H9 (cell line): ENCODE measurements at places on chromosomes 12 and 14. TPM values are rescaled to one million over a fixed set of nuclear protein-coding genes. Genes with fewer than 3 reads are reported as not detected.

- DNase-seq = no peak
- H3K4me1 ChIP-seq = no peaks in the 10 kb centered on the region
- no peak overlapping the region for H3K4me3 ChIP-seq
- H3K27ac ChIP-seq = no peak overlapping the region
- no peaks in the 10 kb centered on the region; the same call in 1 of the 2 replicates for H3K36me3 ChIP-seq
Observed at GRCh38 chr14:90140298-90140955, 78.6 kb downstream of the KCNK13 start.

- H3K27ac ChIP-seq = no peak overlapping the region
- H3K4me3 ChIP-seq = no peak overlapping the region
- H3K36me3 ChIP-seq = peaks cover 2% of the 10 kb centered on the region; the same call in 1 of the 3 replicates
Observed at GRCh38 chr12:116916714-116917114, 6.0 kb downstream of the FBXW8 start.

DNA sequence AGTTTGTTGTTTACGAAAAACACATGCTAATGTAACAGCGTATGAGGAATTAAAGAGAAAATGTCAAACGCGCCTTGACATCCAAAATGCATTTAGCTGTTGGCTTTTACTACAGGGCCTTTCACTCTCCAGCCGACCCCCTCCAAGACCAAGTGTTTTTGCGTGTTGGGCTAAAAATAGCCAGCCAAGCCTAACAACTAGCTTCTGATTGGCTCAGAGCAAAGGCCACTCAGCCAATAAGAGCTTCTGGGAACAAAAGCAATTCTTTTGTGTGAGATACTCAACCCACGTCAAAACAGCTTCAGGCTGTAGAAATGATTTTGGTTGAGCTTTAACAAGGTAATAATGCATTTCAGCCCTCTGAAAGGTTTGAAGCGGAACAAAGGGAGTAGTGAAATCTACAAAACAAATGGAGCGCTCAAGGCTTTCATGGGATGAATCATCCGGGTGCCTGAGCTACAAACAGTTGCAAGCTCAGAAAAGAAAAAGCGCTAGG, 198.7 kb upstream of the DCN start:
- DNase-seq = peak; percentile 93
- peak overlapping the region; percentile 65 for H3K4me3 ChIP-seq
- peaks cover 5% of the 10 kb centered on the region; the same call in 1 of the 2 replicates for H3K4me1 ChIP-seq
- peak overlapping the region; percentile 90 for H3K27ac ChIP-seq
- H3K36me3 ChIP-seq = no peaks in the 10 kb centered on the region
- no peaks in the 10 kb centered on the region for H3K27me3 ChIP-seq

- no peak for DNase-seq
- no peaks in the 10 kb centered on the region for H3K4me1 ChIP-seq
- no peaks in the 10 kb centered on the region; the same call in 2 of the 3 replicates for H3K36me3 ChIP-seq
- no peaks in the 10 kb centered on the region for H3K27me3 ChIP-seq
- no peak overlapping the region for H3K4me3 ChIP-seq
Observed at GRCh38 chr14:82180139-82180538, 646.5 kb upstream of the SEL1L start.

- H3K27ac ChIP-seq = no peak overlapping the region
- no peak for DNase-seq
- H3K36me3 ChIP-seq = no peaks in the 10 kb centered on the region
- H3K27me3 ChIP-seq = no peaks in the 10 kb centered on the region
Observed at GRCh38 chr12:95834572-95834971, 24.2 kb upstream of the SNRPF start.

GRCh38 chr12:3207175-3207574, 130.0 kb downstream of the TSPAN9 start:
- no peaks in the 10 kb centered on the region for H3K27me3 ChIP-seq
- peaks cover 1% of the 10 kb centered on the region; the same call in 1 of the 2 replicates for H3K4me1 ChIP-seq
- no peak overlapping the region for H3K27ac ChIP-seq
- H3K4me3 ChIP-seq = no peak overlapping the region

GRCh38 chr12:63844391-63845341, at the start of gene SRGAP1:
Gene SRGAP1, plus strand, starts transcription at chr12:63844700. Its CDS starts 117 bp downstream, at chr12:63844817.
- H3K4me3 ChIP-seq = peak within 1 kb of the TSS; percentile 99
- H3K36me3 ChIP-seq = no peaks in the 10 kb centered on the region
- no peak within 1 kb of the TSS for H3K27ac ChIP-seq
- H3K27me3 ChIP-seq = no peaks in the 10 kb centered on the region

- H3K4me1 ChIP-seq = no peaks in the 10 kb centered on the region; the same call in 1 of the 2 replicates
- no peak overlapping the region for H3K4me3 ChIP-seq
- no peak overlapping the region for H3K27ac ChIP-seq
Observed at GRCh38 chr12:64172143-64172970, 49.7 kb downstream of the KICS2 start.

DNA sequence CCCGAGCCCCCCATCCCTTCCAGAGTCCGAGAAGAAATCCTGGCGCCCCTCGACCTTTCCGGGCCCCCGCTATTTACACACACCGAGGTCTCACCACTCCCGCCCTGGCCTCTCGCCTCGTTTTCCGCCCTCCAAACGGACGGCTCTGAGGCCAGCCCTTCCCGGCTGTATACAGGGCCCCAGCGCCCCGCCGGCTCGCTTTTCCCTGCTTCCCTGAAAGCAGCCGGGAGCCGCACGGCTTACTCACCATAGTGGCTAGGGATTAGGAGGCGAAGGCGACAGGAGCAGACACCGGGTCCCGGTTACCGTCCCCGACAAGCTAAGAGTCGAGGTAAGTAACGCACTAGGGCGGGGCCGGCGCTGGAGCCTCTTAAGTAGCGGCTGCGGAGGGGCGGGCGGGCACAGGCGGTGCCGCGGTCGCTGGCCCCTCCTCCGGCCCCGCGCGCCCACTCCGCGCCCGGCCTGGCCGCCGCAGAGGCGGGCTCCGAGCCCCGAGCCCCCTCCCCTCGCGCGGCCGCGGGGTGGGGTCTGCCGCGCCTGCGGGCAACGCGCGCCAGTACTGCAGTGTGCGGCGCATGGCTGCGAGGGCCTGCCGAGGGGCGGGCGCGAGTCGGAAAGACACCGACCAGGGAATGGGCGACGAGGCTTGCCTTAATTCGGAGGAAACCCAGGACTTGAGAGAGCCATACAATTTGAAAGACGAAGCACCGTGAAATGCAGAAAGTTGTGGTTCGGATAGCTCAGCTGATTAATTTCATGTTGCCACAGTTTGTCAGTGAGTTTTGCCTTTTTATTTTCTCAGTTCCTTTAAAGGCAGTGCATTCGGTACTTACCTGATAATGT, at the start of gene TUBA1B:
TUBA1B (minus strand) TSS at position 345 of the 843 bp plus-strand sequence; CDS start at position 250, 95 bp downstream.
- peak; percentile 93 for DNase-seq
- peaks cover 33% of the 10 kb centered on the region for H3K36me3 ChIP-seq
- H3K4me1 ChIP-seq = peaks cover 2% of the 10 kb centered on the region; the same call in 1 of the 2 replicates
- no peaks in the 10 kb centered on the region for H3K27me3 ChIP-seq

DNA sequence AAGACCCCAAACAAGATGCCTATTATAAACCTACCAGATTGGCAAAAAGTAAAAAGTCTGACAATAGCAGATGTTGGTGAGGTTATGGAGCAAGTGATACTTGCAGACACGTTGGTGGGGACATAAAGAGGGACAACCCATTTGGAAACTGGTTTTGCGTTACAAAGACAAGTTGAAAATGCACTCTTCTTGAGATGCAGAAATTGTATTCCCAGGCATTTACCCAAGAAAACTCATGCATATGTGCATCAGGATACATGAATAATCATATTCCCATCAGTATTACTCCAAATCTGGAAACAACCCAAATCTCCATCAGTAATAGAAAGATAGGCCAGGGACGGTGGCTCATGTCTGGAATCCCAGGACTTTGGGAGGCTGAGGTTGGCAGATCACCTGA, 12.8 kb upstream of the GOLGA5 start:
- H3K4me1 ChIP-seq = no peaks in the 10 kb centered on the region; the same call in 1 of the 2 replicates
- no peaks in the 10 kb centered on the region for H3K36me3 ChIP-seq

DNA sequence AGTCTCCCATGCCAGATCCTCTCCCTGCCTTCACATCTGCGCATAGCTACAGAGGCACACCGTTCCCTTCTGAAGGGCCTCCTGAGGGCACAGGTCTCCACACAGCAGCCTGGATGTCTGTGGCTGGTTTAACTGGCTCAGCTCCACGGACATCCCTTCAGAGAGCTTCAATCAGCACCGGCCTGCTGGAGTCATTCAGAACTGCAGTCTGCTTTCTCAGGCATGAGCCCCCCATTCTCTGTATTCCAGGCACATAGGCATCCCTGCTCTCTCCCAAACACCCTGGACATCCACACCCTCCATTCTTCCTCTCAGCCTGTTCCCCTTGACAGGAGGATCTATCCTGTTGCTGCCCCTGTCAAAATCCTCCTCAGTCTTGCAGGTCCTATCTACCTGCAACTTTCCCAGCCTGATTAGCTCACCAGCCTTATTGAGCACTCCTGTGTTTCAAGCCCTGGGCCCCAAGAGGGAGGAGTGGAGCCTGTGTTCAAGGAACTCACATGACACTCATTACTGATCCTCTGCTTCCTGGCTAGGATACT, 2.9 kb upstream of the DHRS2 start:
- peak; percentile 52 for DNase-seq
- H3K27ac ChIP-seq = no peak overlapping the region
- H3K27me3 ChIP-seq = no peaks in the 10 kb centered on the region
- no peak overlapping the region for H3K4me3 ChIP-seq

- DNase-seq = no peak
- H3K4me3 ChIP-seq = no peak overlapping the region
- H3K27me3 ChIP-seq = no peaks in the 10 kb centered on the region
- H3K4me1 ChIP-seq = peaks cover 6% of the 10 kb centered on the region
- H3K36me3 ChIP-seq = no peaks in the 10 kb centered on the region; the same call in 1 of the 2 replicates
Observed at GRCh38 chr14:96233661-96234060, 22.3 kb upstream of the BDKRB1 start.

DNA sequence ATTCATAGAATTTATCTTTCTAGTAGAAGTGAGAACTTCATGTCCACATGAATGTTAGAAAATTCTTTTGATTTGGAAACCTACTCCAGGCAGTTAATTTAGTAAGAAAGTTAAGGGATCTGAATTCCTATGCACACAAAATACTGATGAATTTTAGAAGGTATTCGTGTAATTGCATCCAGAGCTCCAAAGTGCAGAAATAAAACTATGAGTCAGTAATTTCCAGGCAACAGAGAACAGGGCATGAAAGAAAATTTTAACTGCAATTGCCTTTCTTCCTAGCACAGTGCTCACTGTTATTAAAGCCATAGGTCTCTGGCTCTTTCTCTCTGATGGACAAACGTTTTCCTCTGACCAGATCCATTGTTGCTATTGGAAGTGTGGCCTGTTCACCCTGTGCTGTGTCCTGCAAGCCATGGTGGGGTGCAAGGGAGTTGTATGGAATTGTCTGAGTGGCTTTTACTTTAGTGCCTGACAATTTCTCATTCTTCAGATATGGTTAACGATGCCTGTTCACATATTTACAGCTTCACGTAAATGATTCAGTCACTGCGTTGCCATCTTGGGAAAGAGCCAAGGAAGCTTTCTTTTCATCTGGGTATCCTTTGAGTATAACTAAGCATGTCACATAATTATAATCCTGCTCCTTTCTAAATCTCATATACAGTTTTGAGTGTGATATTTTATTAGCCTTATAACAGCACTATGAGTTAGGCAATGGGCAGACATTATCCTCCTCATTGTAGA, 145.1 kb downstream of the ACSS3 start:
- DNase-seq = no peak
- H3K36me3 ChIP-seq = no peaks in the 10 kb centered on the region
- no peaks in the 10 kb centered on the region for H3K27me3 ChIP-seq

DNA sequence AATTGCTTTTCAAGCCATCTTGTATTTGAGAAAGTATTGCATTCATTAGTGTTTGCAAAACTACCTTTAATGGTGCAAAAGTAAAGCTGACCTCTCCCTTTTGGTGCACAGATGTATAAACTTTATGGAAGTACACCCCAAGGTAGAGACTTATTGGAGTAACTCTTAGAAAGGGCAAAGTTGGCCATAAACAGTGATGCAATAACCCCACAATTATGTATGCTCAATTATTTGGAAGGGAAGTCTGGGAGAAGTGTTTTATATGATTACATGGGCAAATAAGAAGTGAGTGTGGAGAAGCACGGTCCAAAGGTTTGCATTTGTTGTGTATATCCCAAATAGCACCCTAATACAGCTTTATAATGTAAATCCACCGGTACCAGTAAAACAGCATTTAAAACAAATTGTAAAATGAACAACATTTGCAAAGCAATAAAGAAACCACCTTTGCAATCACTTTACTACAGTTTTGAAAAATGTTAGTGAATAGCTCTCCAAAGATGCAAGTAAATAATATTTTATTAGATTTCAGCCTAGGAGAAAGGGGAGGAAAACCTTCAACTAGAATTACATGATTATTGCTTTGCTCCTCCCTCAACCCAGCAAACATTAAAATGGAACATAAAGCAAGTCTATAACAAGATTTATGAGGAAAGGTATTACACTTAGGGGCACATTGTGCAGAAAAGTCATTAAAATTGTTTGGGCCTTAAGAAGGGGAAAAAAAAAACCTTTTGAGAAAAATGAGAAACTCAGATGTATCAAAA, 70.5 kb downstream of the HMGA2 start:
- DNase-seq = no peak
- H3K27me3 ChIP-seq = no peaks in the 10 kb centered on the region
- peaks cover 32% of the 10 kb centered on the region for H3K4me1 ChIP-seq
- no peaks in the 10 kb centered on the region for H3K36me3 ChIP-seq
- H3K27ac ChIP-seq = no peak overlapping the region
- H3K4me3 ChIP-seq = no peak overlapping the region

GRCh38 chr14:29205658-29206057, 439.1 kb downstream of the FOXG1 start:
- no peak for DNase-seq

GRCh38 chr12:8867009-8867408, 44.6 kb downstream of the A2ML1 start:
- no peak for DNase-seq
- no peaks in the 10 kb centered on the region for H3K4me1 ChIP-seq
- no peaks in the 10 kb centered on the region for H3K27me3 ChIP-seq
- H3K27ac ChIP-seq = no peak overlapping the region
- peaks cover 4% of the 10 kb centered on the region; the same call in 1 of the 2 replicates for H3K36me3 ChIP-seq

GRCh38 chr12:90303771-90304170, 595.1 kb upstream of the ATP2B1 start:
- no peak for DNase-seq
- no peaks in the 10 kb centered on the region for H3K36me3 ChIP-seq
- H3K27me3 ChIP-seq = no peaks in the 10 kb centered on the region

DNA sequence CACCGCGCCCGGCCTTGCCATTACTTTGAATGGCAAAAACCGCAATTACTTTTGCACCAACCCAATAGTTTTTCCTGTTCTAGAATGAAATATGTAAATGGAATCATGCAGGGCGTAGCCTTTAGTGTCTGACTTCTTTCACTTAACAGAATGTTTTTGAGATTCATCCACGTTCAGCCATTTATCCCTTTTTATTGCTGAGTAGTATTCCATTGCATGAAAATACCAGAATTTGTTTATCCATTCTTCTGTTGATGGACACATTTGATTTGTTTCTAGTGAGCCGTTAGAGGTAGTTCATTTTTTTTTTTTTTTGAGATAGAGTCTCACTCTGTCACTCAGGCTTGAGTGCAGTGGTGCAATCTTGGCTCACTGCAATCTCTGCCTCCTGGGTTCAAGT, 90.6 kb downstream of the SLC25A47 start:
- no peak overlapping the region for H3K27ac ChIP-seq
- no peaks in the 10 kb centered on the region for H3K36me3 ChIP-seq

- H3K4me3 ChIP-seq = no peak overlapping the region
- no peak for DNase-seq
- H3K27ac ChIP-seq = no peak overlapping the region
- no peaks in the 10 kb centered on the region; the same call in 2 of the 3 replicates for H3K36me3 ChIP-seq
- H3K4me1 ChIP-seq = no peaks in the 10 kb centered on the region
- H3K27me3 ChIP-seq = no peaks in the 10 kb centered on the region
Observed at GRCh38 chr14:68753690-68754089, 39.2 kb downstream of the ZFP36L1 start.

GRCh38 chr14:60114881-60115280, 23.2 kb downstream of the PCNX4 start:
- H3K27ac ChIP-seq = no peak overlapping the region
- H3K36me3 ChIP-seq = peaks cover 10% of the 10 kb centered on the region; the same call in 2 of the 3 replicates
- no peak overlapping the region for H3K4me3 ChIP-seq
- no peaks in the 10 kb centered on the region for H3K27me3 ChIP-seq
- H3K4me1 ChIP-seq = no peaks in the 10 kb centered on the region

Gene PTPRR
- 0.22 and 0.24 TPM in 2 replicates for total RNA-seq

Gene SCNN1A
- total RNA-seq = 104 and 111 TPM in 2 replicates

Gene HSPB8
- total RNA-seq = 3.0 and 3.2 TPM in 2 replicates
